CD8-positive, alpha-beta memory T cell (primary cell): ENCODE measurements at places on chromosomes 4 and X. TPM values are rescaled to one million over a fixed set of nuclear protein-coding genes. Genes with fewer than 3 reads are reported as not detected.

DNA sequence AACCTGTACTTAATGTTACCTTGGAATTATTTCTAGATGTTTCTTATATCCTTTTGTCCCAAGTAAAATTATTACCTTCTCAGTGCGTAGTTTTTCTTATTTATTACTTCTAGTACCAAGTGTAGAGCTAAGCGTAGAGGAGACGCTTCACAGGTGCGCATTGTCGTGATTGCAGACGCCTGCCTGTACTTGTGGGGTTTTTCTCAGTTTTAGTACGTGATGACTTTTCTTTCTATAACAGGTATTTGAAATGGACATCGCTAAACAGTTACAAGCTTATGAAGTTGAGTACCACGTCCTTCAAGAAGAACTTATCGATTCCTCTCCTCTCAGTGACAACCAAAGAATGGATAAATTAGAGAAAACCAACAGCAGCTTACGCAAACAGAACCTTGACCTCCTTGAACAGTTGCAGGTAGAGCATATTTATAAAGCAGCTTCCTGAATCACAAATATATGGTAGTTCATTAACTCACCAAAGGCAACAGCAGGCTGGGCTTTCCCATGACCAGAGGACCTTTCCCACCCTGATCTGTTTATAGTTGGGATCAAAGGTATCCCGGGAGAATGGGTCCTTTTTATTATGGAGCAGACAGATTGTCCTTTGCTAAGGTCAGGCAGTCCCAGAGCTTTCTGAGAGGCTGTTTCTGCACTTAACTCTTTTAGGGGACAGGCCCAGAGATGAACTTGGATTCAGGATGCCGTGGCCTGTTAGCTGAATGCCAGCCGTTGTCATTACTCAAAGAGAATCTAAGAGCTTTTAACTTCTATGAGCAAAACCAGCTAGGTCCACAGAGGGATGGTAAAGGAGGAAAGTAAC is 172.9 kb downstream of the PTTG2 start:
- DNase-seq, result no peak

DNA sequence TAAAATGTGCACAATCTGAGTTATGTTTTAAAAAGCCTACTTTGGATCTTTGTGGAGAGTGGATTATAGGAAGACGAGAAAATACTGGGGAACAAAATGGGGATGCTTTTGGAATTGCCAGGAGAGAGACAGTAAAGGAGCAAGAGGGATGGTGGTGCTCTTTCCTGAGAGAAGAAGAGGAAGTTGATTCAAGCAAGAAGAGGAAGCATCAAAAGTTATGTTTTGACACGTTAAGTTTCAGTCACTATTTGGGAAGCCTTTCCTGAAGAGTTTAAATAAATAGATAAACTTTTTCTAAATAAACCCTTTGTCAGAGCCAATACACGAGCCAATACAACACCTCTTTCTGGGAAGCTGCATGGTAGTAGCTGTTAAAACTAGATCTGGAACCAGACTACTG is 394.1 kb downstream of the GALNTL6 start:
- no peak for DNase-seq

- no peak for DNase-seq
These were observed 382.7 kb upstream of the RASGEF1B start for GRCh38 chr4:81854406-81854805.

DNA sequence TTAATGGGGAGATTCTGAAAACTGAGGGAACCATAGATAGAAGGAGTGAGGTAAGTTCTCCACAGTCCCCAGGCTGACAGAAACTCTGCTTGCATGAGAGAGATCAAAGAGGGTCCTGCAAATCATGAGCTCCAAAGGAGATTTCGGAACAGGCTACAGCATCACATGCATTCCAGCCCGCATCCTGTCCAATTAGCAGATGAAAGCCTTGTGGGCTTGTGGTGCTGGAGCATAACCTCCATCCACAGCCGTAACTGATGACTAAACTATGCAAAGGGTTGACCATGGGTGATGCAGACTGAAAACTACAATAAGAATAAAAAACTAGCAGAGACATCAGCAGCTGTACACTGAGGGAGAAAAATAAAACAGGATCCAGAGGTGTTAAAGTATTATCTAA is 654.5 kb downstream of the TLL1 start:
- no peak for DNase-seq

DNA sequence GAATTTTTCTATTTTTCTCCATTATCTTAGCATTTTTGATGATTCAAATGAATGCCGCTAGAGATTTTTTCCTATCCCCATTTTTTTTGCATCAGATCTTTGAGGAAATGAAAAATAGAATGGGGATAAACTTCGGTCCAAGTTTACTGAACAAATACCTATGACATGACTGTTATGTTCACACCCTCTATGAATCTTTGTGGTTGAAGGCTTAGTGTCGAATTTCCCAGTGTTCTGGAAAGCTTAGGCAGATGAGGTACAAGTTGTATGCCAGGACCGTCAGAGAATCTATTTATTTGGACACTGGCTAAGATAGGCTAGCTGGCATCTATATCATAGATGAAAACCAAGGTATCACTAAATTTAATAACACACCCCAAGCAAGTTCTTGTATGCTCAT is 123.4 kb downstream of the SPCS3 start:
- no peak for DNase-seq

- no peak for DNase-seq
These were observed 134.9 kb downstream of the STOX2 start for GRCh38 chr4:184039963-184040383.

- no peak for DNase-seq
These were observed 11.3 kb upstream of the GLUD2 start for GRCh38 chrX:121036137-121036536.

- no peak for DNase-seq
These were observed 163.6 kb downstream of the ZNF674 start for GRCh38 chrX:46381630-46382029.

- DNase-seq, result no peak
These were observed 24.4 kb downstream of the PLAC1 start for GRCh38 chrX:134633832-134634231.

- DNase-seq, result no peak
These were observed 321.7 kb downstream of the DHX15 start for GRCh38 chr4:24262616-24263015.

GRCh38 chr4:189121336-189121735 is 819.3 kb upstream of the FRG1 start:
- DNase-seq, result no peak

GRCh38 chr4:38905652-38906385 is 38.2 kb downstream of the FAM114A1 start:
- no peak for DNase-seq

DNA sequence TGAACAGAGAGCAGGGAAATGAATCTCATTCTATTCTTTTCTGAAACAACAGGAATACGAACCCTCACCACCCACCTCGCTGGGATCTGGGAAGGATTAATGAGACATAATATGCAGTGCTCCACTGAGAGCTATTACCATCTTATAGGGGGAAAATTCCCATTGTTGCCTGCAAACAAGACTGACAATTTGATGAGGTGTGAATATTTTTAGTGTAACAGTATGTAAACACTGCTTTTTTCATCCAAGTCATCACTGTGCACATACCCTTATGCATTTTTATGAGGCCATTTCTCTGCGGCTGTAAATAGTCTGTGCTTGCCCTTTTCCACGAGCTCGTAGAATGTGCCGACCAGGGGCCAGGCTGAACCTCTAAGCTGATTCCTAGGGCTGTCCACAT is 285.6 kb upstream of the CPEB2 start:
- DNase-seq, result no peak

DNA sequence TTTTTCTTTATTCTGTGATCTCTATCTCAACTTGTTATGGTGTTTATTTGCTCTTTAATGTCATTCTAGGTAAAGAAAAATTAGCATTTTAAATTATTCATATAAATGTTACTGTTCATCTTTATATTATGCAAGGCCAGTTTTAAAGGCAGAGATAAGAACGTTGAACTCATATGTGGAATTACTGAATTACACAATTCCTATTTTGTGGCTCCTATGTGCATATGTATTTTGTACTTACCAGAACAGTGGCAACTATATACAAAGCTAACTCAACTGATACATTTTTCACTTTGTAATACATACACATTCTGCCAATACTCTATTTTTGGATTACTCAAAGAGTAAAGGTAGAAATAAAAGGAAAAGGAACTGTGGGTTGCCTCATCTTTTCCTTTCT is 533.2 kb upstream of the NR3C2 start:
- DNase-seq, result no peak

- DNase-seq, result no peak
These were observed 27.2 kb downstream of the HTR2C start for GRCh38 chrX:114611018-114611619.

DNA sequence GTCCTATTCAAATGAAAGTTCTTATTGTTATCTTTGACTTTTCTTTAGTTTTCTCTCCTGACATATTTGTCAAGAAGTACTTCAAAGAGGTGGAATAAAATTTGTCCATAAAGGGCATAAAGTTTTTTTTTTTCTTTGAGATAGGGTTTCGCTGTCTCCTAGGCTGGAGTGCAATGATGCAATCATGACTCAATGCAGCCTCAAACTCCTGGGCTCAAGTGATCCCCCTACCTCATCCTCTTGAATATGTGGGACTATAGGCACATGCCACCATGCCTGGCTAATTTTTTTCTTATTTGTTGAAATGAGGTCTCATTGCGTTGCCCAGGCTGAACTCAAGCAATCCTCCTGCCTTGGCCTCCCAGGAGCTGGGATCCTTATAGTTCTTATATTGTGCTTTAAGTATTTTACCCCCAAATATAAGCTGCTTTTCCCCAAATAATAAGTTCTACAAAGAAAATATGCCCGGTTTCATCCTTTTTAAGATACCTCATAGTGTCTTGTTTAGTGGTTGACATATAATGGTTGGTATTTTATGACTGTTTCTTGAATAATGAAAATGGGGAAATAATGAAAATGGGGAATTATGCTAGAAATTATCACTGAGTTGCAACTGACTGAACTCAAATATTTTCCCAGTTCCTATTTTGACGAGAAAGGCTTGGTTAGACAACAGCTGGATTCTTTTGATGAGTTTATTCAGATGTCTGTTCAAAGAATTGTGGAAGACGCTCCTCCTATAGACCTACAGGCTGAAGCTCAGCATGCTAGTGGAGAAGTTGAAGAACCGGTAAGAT is 11.6 kb downstream of the POLR2B start:
- no peak for DNase-seq

- no peak for DNase-seq
These were observed 72.2 kb downstream of the GPR143 start for GRCh38 chrX:9693307-9694001.

- DNase-seq, result no peak
These were observed 84.6 kb downstream of the NDST4 start for GRCh38 chr4:115028682-115029410.

DNA sequence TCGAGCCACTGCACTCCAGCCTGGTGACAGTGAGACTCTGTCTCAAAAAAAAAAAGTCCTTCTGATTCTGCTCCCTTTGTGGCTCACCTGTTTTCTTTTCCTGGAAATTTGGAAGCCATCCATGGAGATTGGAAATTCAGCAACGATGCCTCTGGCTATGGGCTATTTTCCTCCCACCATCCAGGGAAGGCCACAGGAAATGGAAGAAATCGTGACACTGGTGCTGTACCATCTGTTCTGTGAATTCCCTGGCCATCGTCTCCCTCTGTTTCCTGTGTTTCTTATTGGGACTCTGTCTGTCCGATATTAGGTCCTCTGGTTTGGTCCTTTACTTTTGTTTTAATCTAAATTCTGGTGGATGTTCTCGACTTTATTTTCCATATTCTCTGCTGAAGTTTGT is 29.4 kb upstream of the ADRA2C start:
- no peak for DNase-seq

- no peak for DNase-seq
These were observed 14.7 kb upstream of the CYP2U1 start for GRCh38 chr4:107916623-107917022.

GRCh38 chrX:115011428-115011827 is 6.0 kb downstream of the IL13RA2 start:
- no peak for DNase-seq

DNA sequence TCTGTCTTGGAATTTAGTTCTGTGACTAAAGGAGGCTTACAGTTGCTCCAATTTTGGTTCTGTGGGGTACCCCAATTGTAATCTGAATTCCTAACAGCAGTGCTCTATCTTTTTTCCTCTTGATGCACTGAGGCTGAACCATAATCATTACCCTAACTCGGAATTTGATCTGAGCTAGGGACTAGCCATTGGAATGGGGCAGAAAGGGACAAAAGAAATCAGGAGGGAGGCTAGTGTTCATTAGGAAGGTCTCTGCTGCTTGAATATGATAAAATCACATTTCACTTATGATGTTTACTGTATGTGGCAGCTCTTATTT is 2.7 kb downstream of the KLF3 start:
- no peak for DNase-seq

GRCh38 chr4:140152013-140152703 is 1.8 kb downstream of the MAML3 start:
- DNase-seq, result peak; percentile 77

VSIG4 gene
- total RNA-seq, result 0.64 TPM

ZNF595 gene
- 7.7 TPM for total RNA-seq

GRIA2 gene
- not detected for total RNA-seq

TRPC5OS gene
- total RNA-seq, result not detected

NEUROG2 gene
- not detected for total RNA-seq

MSMO1 gene
- total RNA-seq, result 29.1 TPM

DRP2 gene
- total RNA-seq, result 0.18 TPM
